ENCODE measurements at places on chromosomes 5 and 9. TPM values are rescaled to one million over a fixed set of nuclear protein-coding genes. Genes with fewer than 3 reads are reported as not detected.
A peak's percentile ranks its signal among the peaks of the same experiment; 100 is the strongest.

GRCh38 chr9:107219486-107220077 lies 63.5 kb upstream of the RAD23B start:
- DNase-seq, result no peak
- no peak overlapping the region for H3K4me3 ChIP-seq
- H3K36me3 ChIP-seq, result no peaks in the 10 kb centered on the region
- H3K27ac ChIP-seq, result no peak overlapping the region
- H3K4me1 ChIP-seq, result no peaks in the 10 kb centered on the region

DNA sequence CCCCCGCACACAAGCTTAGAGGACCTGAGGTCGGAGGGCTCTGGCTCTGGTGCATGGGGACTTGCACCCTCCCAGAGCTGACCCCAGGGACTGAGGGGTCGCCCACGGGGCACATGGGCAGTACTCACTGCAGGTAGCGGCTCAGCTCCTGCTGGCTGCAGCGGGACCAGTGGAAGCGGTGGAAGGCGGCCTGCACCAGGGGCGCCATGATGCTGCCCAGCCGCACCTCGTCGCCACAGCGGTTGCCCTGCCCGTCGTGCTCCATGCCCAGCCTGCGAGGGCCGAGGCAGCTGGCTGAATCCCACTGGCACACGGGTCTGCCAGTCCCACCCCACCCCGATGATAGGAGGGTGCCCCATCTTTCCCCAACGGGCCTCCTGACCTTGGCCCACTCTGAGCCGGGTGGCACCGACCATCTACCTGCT lies 93.8 kb downstream of the ZNF354C start:
- H3K27ac ChIP-seq, result no peak overlapping the region
- H3K4me3 ChIP-seq, result no peak overlapping the region
- H3K27me3 ChIP-seq, result no peaks in the 10 kb centered on the region
- no peak for DNase-seq
- no peaks in the 10 kb centered on the region for H3K4me1 ChIP-seq
- no peaks in the 10 kb centered on the region for H3K36me3 ChIP-seq

- H3K36me3 ChIP-seq, result no peaks in the 10 kb centered on the region
- peaks cover 31% of the 10 kb centered on the region for H3K4me1 ChIP-seq
- no peak for DNase-seq
- peak overlapping the region; percentile 81 for H3K4me3 ChIP-seq
- H3K27me3 ChIP-seq, result no peaks in the 10 kb centered on the region
- peak overlapping the region; percentile 86 for H3K27ac ChIP-seq
Observed at GRCh38 chr9:8857068-8857925, 1057.7 kb upstream of the DMAC1 start.

GRCh38 chr5:32326216-32326772 lies 13.6 kb upstream of the MTMR12 start:
- DNase-seq, result no peak
- H3K36me3 ChIP-seq, result no peaks in the 10 kb centered on the region
- H3K27ac ChIP-seq, result no peak overlapping the region
- H3K4me3 ChIP-seq, result no peak overlapping the region
- H3K4me1 ChIP-seq, result no peaks in the 10 kb centered on the region
- no peaks in the 10 kb centered on the region for H3K27me3 ChIP-seq

- H3K27me3 ChIP-seq, result no peaks in the 10 kb centered on the region
- DNase-seq, result no peak
- no peak overlapping the region for H3K27ac ChIP-seq
- H3K4me1 ChIP-seq, result no peaks in the 10 kb centered on the region
- H3K36me3 ChIP-seq, result no peaks in the 10 kb centered on the region
Observed at GRCh38 chr9:36319806-36320205, 61.6 kb upstream of the GNE start.

The IFNA13 gene
- not detected for total RNA-seq

DNA sequence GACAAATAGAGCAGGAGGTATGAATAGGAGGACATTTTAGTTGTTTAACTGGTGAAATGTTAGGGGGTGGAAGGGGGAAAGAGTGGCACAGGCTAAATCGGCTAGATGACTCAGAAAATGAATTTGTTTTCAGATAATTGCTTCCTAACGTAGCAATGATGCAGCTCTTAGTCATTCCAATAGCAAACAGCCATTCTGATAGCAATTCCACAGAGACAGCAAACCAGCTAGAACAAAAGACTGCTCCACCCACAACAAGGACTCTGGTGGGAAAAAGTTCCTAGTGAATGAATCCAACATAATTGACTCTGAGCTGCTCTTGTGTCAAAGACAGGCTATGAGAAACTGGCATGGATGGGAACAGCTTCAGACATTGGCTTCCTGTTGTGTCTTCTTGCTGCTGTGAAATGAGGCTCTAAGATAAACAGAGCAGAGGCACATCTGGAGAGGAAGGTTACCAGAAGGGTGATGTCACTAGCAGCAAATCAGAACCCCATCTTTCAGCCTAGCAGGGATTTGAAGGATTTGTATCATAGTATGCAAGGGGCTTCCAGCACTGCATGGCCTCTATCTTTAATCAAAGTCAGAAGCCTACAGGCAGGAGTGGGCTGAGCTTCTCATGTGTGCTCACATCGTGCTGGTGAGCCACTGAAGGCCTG lies 28.1 kb upstream of the F2RL1 start:
- peak; percentile 5 for DNase-seq
- no peaks in the 10 kb centered on the region for H3K27me3 ChIP-seq
- no peak overlapping the region for H3K4me3 ChIP-seq
- peaks cover 48% of the 10 kb centered on the region for H3K4me1 ChIP-seq
- H3K27ac ChIP-seq, result peak overlapping the region; percentile 67
- H3K36me3 ChIP-seq, result no peaks in the 10 kb centered on the region

GRCh38 chr9:11312966-11313365 lies 700.2 kb upstream of the PTPRD start:
- no peaks in the 10 kb centered on the region for H3K27me3 ChIP-seq
- no peaks in the 10 kb centered on the region for H3K36me3 ChIP-seq
- no peak overlapping the region for H3K27ac ChIP-seq
- H3K4me3 ChIP-seq, result no peak overlapping the region

GRCh38 chr5:179806250-179807048 lies at the start of gene MGAT4B:
Gene MGAT4B, minus strand, starts transcription at chr5:179806866. Its CDS starts 283 bp downstream, at chr5:179806583.
- no peaks in the 10 kb centered on the region for H3K27me3 ChIP-seq
- no peak for DNase-seq
- H3K4me1 ChIP-seq, result peaks cover 29% of the 10 kb centered on the region
- H3K4me3 ChIP-seq, result peak within 1 kb of the TSS; percentile 95

The SHOC1 gene
- not detected for total RNA-seq

DNA sequence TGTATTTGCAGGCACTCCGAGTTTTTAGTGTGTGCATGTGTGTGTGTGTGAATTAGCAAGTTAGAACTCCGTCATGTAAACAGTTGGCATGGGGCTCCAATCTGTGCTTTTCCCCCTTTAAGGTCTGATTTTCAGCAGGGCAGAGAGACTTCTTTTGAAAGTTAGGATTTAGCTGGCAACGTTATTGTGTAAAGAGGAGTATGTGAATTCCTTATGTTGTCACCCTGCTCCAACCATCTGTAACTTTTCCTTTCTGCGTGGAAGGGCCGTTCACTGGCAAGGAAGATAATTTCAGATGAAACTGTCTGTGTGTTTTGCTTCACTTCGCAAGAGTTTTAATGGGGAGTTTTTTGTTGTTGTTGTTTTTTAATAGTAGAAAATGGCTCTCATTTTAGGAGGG lies 332 bp downstream of the SGCD start:
- H3K4me1 ChIP-seq, result peaks cover 28% of the 10 kb centered on the region
- peak overlapping the region; percentile 75 for H3K27ac ChIP-seq
- H3K4me3 ChIP-seq, result peak overlapping the region; percentile 77

GRCh38 chr9:87492642-87493041 lies 5.0 kb upstream of the DAPK1 start:
- no peaks in the 10 kb centered on the region for H3K36me3 ChIP-seq
- DNase-seq, result no peak
- H3K27ac ChIP-seq, result no peak overlapping the region
- no peaks in the 10 kb centered on the region for H3K27me3 ChIP-seq
- no peak overlapping the region for H3K4me3 ChIP-seq

DNA sequence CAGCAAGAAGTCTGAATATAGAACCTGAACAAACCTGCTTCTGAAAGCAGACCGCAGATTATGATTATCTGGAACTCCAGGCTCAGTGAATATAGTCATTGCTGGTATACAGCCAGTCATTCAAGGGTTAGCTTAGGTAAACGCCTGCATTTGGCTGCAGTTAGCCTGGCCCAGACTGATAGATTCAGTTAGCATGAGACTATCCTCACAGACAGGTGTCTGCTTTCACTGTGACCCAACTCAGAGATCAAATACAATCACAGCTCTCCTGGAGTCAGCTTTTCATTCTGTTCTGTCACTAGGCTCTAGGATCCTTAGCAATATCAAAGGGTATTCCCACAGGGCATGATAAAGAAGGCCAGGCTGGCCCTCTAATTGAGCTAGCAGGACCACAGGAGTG lies 138.6 kb upstream of the PLCXD3 start:
- H3K4me1 ChIP-seq, result peaks cover 25% of the 10 kb centered on the region
- H3K27me3 ChIP-seq, result no peaks in the 10 kb centered on the region
- H3K4me3 ChIP-seq, result no peak overlapping the region
- DNase-seq, result no peak
- peak overlapping the region; percentile 1 for H3K27ac ChIP-seq

The RABGAP1 gene
- 84.7 TPM for total RNA-seq

DNA sequence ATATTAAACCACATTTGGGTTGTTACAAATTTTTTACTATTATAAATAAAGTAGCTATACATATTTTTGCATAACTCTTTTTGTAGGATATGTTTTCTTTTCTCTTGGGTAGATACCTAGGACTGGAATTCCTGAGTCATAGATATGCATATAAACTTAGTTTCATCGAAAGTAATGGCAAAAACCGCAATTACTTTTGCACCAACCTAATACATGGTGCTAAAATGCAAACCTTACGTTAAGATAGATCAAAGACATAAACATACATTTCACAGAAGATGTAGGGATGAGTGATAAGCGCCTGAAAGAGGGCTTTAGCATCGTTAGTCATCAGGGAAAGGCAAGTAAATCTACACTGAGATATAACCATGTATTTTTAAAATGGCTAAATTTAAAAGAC lies 178.4 kb upstream of the EFNA5 start:
- no peak for DNase-seq
- H3K4me1 ChIP-seq, result no peaks in the 10 kb centered on the region
- no peaks in the 10 kb centered on the region for H3K27me3 ChIP-seq
- H3K27ac ChIP-seq, result no peak overlapping the region
- no peak overlapping the region for H3K4me3 ChIP-seq

- peak overlapping the region; percentile 67 for H3K4me3 ChIP-seq
- no peaks in the 10 kb centered on the region for H3K27me3 ChIP-seq
- H3K36me3 ChIP-seq, result no peaks in the 10 kb centered on the region
- no peak overlapping the region for H3K27ac ChIP-seq
Observed at GRCh38 chr9:113886026-113886369, 9.9 kb downstream of the ZNF618 start.

DNA sequence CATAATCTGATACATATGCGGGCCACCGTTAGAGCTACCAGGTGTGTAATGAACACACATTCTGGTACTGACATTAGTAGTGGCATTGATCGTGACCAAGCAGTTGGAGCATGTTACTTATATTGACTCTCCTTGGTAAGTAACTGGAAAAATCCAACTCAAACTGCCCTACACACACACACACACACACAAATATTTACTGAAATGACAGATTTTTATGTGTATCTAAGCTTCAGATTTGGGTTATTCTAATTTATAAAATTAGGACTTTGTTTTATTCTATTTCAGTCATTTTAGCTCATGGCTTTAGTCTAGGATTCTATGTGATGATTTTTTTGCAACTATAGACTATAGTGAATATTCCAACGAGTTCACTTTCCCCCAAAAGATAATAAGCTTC lies 1280.2 kb upstream of the ACO1 start:
- no peak overlapping the region for H3K4me3 ChIP-seq
- H3K27ac ChIP-seq, result no peak overlapping the region
- H3K36me3 ChIP-seq, result no peaks in the 10 kb centered on the region
- no peak for DNase-seq
- H3K27me3 ChIP-seq, result no peaks in the 10 kb centered on the region
- H3K4me1 ChIP-seq, result no peaks in the 10 kb centered on the region

DNA sequence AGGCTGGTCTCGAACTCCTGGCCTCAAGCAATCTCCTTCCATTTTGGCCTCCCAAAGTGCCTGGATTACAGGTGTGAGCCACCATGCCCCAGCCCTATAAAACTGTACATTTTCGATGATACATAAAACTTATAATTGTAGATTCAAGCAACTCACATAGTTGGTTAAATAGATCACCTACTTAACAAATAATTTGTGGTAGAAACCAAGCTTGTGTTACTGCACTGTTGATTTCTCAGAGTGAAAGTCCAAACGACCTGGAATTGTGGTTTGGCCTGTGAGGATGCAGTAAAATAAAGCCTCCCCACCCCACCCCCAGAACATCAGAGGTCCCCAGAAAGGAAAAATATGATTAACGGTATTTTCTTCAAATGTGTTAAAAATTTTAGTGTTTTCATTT lies 92.7 kb downstream of the TRIO start:
- no peak overlapping the region for H3K27ac ChIP-seq
- H3K36me3 ChIP-seq, result no peaks in the 10 kb centered on the region
- H3K4me3 ChIP-seq, result no peak overlapping the region
- H3K27me3 ChIP-seq, result no peaks in the 10 kb centered on the region
- peaks cover 28% of the 10 kb centered on the region for H3K4me1 ChIP-seq
- no peak for DNase-seq

GRCh38 chr9:95181835-95182234 lies 135.7 kb downstream of the FANCC start:
- no peaks in the 10 kb centered on the region for H3K27me3 ChIP-seq
- no peak for DNase-seq
- H3K4me1 ChIP-seq, result no peaks in the 10 kb centered on the region
- no peak overlapping the region for H3K27ac ChIP-seq
- H3K36me3 ChIP-seq, result no peaks in the 10 kb centered on the region

The PCDHGA8 gene
- total RNA-seq, result 7.5 TPM

The PCDHB12 gene
- total RNA-seq, result 7.4 TPM

DNA sequence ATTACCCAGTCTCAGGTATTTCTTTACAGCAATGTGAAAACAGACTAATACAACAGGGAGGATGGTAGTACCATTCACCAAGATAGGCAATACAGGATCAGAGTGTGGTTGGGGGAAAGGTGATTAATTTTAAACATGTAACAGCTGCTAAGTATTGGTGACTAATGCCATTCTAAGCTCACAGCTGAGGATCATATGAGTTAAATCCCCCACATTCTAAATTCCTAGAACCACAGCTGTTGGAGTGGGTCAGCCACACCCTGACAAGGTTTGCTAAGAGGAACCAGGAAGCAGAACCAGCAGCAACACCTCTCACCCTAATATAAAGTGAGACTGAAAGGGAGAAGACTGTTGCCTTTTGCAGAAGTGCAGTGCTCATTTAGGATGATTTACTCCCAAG lies 24.8 kb downstream of the HSPB3 start:
- DNase-seq, result no peak
- no peaks in the 10 kb centered on the region for H3K36me3 ChIP-seq
- H3K27me3 ChIP-seq, result no peaks in the 10 kb centered on the region
- H3K4me1 ChIP-seq, result no peaks in the 10 kb centered on the region

DNA sequence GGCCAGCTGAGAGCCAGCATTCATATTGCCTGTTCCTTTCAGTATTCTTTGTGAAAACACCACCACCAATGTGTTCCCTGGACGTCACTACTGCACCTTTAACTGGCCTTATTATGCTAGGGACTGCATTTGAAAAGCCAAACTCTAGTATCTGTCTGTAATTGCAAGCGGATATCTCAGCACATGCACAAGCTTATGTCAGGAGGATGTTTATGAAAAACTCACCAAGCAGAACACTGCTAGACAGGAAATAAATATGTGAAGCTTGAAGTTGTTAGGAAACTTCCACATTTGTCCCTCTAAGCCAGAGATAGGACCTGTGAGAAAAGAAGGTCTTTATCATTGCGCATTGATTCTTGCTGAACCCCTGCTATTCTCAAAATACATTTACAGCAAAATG lies 135.4 kb upstream of the CCDC152 start:
- H3K27me3 ChIP-seq, result no peaks in the 10 kb centered on the region
- no peaks in the 10 kb centered on the region for H3K36me3 ChIP-seq
- peaks cover 7% of the 10 kb centered on the region for H3K4me1 ChIP-seq
- no peak for DNase-seq

All from thoracic aorta (tissue), 2 donors.